ENCODE measurements at places on chromosomes 4 and X. TPM values are rescaled to one million over a fixed set of nuclear protein-coding genes. Genes with fewer than 3 reads are reported as not detected.

- H3K4me3 ChIP-seq = no peak overlapping the region
- H3K4me1 ChIP-seq = no peaks in the 10 kb centered on the region
- peak; percentile 37 for DNase-seq
- no peaks in the 10 kb centered on the region for H3K27me3 ChIP-seq
- H3K36me3 ChIP-seq = no peaks in the 10 kb centered on the region
- no peak overlapping the region for H3K27ac ChIP-seq
These were observed 11.8 kb upstream of the PGK1 start for GRCh38 chrX:78092296-78092695.

DNA sequence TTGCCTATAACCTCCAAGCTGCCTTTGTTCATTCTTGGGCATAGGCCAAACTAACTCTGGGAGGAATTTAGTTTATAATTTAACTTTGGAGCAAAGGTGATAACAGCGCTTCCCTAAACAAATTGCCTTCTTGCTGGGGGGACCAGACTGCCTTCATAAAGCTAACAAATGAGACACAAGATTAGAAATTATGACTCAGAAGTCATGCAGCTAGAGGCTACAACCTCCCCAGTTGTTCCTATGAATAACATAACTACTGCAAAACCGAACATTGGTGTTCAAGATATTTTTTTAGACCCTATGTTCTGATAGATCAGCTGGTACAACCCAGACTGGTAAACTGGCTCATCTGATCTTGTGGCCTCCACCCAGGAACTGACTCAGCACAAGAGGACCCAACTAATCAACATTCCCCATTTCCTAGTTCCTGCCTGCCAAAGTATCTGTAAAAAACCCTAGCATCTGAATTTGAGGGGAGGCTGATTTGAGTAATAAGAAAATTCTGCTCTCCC is 22.0 kb upstream of the TMPRSS11B start:
- no peaks in the 10 kb centered on the region for H3K4me1 ChIP-seq
- H3K4me3 ChIP-seq = no peak overlapping the region
- no peak overlapping the region for H3K27ac ChIP-seq
- H3K36me3 ChIP-seq = no peaks in the 10 kb centered on the region
- no peak for DNase-seq

Gene NPY1R
- not detected for total RNA-seq

GRCh38 chrX:6464726-6465125 is 70.2 kb downstream of the VCX3A start:
- H3K4me3 ChIP-seq = no peak overlapping the region
- H3K27ac ChIP-seq = no peak overlapping the region
- no peaks in the 10 kb centered on the region for H3K27me3 ChIP-seq
- H3K36me3 ChIP-seq = no peaks in the 10 kb centered on the region
- no peaks in the 10 kb centered on the region for H3K4me1 ChIP-seq

- H3K4me1 ChIP-seq = no peaks in the 10 kb centered on the region
- no peaks in the 10 kb centered on the region for H3K27me3 ChIP-seq
- H3K27ac ChIP-seq = no peak overlapping the region
- DNase-seq = no peak
These were observed 10.1 kb downstream of the BRWD3 start for GRCh38 chrX:80799584-80799983.

DNA sequence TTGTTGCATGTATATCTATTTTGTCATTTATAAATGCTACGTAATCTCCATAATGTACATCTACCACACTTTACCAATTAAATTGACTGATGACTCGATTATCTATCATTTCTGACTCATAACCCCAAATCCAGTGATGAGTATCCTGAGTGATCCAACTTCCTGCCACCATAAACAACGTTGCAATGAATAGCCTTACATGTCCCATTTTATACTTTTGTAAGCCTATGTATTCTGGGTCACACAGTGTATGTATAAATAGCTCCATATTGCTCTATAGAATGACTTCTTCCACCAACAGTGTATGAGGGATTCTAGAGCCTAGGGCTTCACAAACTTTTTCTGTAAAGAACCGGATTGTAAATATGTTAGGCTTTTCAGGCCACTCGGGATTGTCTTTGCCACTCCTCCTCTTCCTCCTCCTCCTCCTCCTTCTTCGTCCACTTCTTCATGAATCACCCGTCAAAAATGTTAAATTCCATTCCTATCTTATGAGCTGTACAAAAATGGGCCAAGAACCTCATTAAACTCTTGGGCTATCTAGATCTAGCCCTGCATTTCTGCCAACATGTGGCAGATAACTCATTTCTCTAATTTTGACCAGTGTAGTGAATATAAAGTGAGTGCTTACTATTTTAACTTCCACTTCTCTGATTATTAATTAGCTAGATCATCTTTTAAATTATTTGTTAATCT is 672.2 kb upstream of the AMOT start:
- no peak for DNase-seq
- no peaks in the 10 kb centered on the region for H3K4me1 ChIP-seq
- H3K27ac ChIP-seq = no peak overlapping the region
- H3K27me3 ChIP-seq = no peaks in the 10 kb centered on the region
- H3K4me3 ChIP-seq = no peak overlapping the region

Gene JCHAIN
- total RNA-seq = 276 TPM

- peak overlapping the region; percentile 78 for H3K4me3 ChIP-seq
- no peaks in the 10 kb centered on the region for H3K36me3 ChIP-seq
- H3K4me1 ChIP-seq = peaks cover 21% of the 10 kb centered on the region
- no peaks in the 10 kb centered on the region for H3K27me3 ChIP-seq
These were observed 691 bp downstream of the SCARB2 start for GRCh38 chr4:76212851-76213414.

- H3K36me3 ChIP-seq = no peaks in the 10 kb centered on the region
- H3K27ac ChIP-seq = no peak overlapping the region
- no peaks in the 10 kb centered on the region for H3K27me3 ChIP-seq
These were observed 35.0 kb upstream of the BMPR1B start for GRCh38 chr4:94722748-94723147.

- no peak for DNase-seq
- H3K4me3 ChIP-seq = no peak overlapping the region
- H3K27me3 ChIP-seq = no peaks in the 10 kb centered on the region
- no peaks in the 10 kb centered on the region for H3K36me3 ChIP-seq
- H3K4me1 ChIP-seq = no peaks in the 10 kb centered on the region
- no peak overlapping the region for H3K27ac ChIP-seq
These were observed 154.8 kb upstream of the ZFP42 start for GRCh38 chr4:187840814-187841213.

Gene TRPC5OS
- total RNA-seq = not detected

Gene TMEM47
- total RNA-seq = 0.10 TPM

Gene NXF2B
- not detected for total RNA-seq

Gene MAP7D2
- 0.13 TPM for total RNA-seq

DNA sequence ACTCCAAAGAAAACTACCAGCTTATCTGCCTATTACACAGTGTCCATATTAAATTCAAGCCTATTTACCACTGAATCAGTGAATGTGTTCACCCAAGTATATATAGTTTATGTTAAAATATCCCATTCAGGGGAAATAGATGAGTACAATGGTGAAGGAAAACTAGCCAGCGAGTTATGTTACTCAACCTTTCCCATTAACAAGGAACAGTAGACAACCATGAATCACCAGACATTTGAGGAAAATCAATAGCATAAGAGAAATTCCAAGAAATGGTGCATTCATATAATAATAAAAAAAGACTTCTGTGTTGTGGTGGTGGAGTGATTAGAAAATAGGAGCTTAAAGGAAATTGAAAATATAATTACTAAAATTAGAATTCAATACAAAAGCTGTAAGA is 21.3 kb downstream of the IQCM start:
- H3K27ac ChIP-seq = no peak overlapping the region
- no peak for DNase-seq
- no peaks in the 10 kb centered on the region for H3K36me3 ChIP-seq
- H3K4me1 ChIP-seq = no peaks in the 10 kb centered on the region

Gene RIBC1
- total RNA-seq = 0.49 TPM

DNA sequence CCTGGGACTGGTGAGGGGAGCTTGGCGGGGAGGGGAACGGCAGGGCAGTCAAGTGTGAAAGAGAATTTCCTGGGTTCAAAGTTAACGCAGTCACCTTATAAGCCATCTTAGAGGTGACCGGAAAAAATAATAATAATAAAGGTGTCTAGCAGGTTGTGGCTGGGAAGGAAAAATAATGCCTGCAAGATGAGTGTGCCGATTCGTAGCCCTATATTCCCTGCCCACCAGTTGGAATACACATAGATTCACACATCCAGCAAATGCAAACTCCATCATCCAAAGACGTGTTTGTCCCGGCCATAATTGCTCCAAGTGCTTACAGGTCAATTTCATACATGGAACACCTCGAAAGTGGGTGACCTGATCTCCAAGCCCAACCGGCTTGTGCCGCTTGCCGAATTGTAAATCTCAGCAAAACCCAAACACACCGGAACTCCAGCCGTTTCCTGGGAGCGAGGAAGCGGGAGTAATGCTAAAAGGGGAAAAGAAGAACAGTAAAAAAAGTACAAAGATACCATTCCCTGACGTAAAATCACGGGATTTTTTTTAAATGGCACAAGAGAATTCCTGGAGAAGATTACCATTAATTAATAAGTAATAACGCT is 1.3 kb upstream of the FAT1 start:
- no peak for DNase-seq
- H3K36me3 ChIP-seq = no peaks in the 10 kb centered on the region
- no peaks in the 10 kb centered on the region for H3K27me3 ChIP-seq
- H3K4me3 ChIP-seq = no peak overlapping the region
- no peaks in the 10 kb centered on the region for H3K4me1 ChIP-seq

GRCh38 chr4:101229116-101229515 is 118.2 kb downstream of the PPP3CA start:
- H3K27me3 ChIP-seq = no peaks in the 10 kb centered on the region
- DNase-seq = no peak
- no peaks in the 10 kb centered on the region for H3K4me1 ChIP-seq

Gene PDE6B
- total RNA-seq = 5.6 TPM

DNA sequence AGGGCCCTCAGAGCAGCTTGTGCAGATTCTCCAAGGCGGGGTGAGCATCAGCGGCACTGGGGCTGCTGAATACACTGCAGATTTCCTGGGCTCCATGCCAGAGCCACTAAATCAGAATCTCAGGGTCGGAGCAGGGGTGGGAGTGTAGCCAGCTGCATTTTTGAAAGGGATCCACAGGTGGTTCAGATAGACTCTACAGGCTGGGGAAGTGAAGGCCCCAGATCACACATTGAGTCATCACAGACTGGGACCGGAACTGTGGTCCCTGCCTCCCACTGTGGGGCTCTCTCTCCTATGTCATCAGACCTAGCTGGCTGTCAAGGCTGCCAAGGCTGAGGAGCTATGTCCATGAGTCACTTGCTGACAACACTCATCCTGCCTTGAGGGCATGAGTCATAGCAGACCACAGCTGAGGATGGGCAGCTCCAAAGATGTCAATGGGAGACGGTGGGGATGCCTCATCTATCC is 162.3 kb upstream of the MAMLD1 start:
- no peak overlapping the region for H3K4me3 ChIP-seq
- H3K4me1 ChIP-seq = peaks cover 12% of the 10 kb centered on the region
- peak; percentile 54 for DNase-seq
- peak overlapping the region; percentile 11 for H3K27ac ChIP-seq
- H3K36me3 ChIP-seq = no peaks in the 10 kb centered on the region

Gene CCDC120
- 4.1 TPM for total RNA-seq

DNA sequence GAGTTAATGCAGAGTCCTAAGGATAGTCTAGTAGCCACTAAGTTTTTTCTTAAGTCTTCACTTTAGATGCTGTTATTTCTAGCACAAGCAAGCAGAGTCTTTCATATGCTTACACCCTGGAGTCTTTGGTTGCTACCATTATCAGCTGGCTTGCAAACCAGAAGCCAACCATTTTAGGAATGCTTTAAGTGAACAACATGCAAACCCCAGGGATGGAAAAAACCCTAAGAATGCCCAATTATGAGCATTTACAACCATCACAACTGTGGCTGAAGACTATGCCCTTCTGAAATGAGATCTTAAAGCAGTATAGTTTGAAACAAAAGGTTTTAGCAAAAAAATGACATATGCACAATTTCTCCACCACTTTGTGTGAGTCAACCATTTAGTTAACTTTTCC is 6.6 kb downstream of the MID1IP1 start:
- no peaks in the 10 kb centered on the region for H3K36me3 ChIP-seq
- no peak overlapping the region for H3K27ac ChIP-seq
- DNase-seq = no peak
- no peaks in the 10 kb centered on the region for H3K4me1 ChIP-seq

Gene MAGEA12
- not detected for total RNA-seq

DNA sequence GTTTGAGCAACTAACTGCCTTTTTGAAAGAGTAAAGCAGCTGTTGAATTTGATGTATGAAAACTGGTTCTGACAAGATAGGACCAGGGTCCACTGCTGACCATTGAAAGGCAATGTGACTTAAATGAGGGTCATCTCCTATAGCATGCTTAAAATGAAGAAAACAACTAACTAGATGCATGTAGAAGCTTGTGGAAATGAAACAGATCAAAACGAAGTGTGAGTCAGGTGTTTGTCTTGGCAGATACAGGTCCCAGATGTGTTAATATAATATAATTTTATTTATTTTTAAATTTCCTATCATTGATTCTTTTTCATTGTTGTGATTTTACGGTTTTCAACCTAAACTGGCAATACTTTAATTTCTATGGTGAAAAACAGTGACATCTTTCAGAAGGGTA is 83.6 kb downstream of the ATOH1 start:
- H3K27me3 ChIP-seq = no peaks in the 10 kb centered on the region
- H3K4me1 ChIP-seq = no peaks in the 10 kb centered on the region
- no peak for DNase-seq
- no peak overlapping the region for H3K4me3 ChIP-seq
- no peaks in the 10 kb centered on the region for H3K36me3 ChIP-seq
- no peak overlapping the region for H3K27ac ChIP-seq

DNA sequence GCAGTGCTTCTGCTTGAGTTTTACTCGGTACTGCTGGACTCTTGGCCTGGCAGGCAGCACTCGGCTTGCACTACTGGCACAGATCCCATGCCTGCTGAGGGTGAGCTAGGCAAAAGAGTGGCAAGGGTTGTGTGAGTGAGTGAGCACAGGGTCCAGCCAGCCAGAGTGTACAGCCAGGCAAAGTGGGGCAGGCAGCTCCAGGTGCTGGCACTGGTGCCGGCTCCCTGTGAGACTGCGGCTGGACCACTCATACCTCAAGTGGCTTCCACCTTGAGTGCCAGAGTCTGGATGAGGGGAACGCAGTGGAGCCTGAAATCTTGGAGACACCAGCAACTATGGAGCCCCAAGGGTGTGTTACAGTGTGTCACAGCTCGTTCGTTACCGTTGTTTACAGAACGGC is 1451.9 kb upstream of the AGA start:
- no peaks in the 10 kb centered on the region for H3K36me3 ChIP-seq
- H3K27ac ChIP-seq = no peak overlapping the region
- DNase-seq = no peak
- H3K4me3 ChIP-seq = no peak overlapping the region

GRCh38 chr4:10730590-10730989 is 46.0 kb upstream of the CLNK start:
- H3K27me3 ChIP-seq = no peaks in the 10 kb centered on the region
- peak overlapping the region; percentile 89 for H3K27ac ChIP-seq
- peaks cover 61% of the 10 kb centered on the region for H3K4me1 ChIP-seq
- H3K4me3 ChIP-seq = 0 out of 2 replicates have a peak overlapping the region, but pooled peaks have one; percentile 46

Gene NR0B1
- not detected for total RNA-seq

Measured in GM12878 (cell line).